Melanocyte of skin (primary cell): ENCODE measurements at places on chromosomes 3 and 15. TPM values are rescaled to one million over a fixed set of nuclear protein-coding genes. Genes with fewer than 3 reads are reported as not detected.

Gene ERICH6
- not detected in 2 replicates for total RNA-seq

Gene CHCHD6
- 172 and 180 TPM in 2 replicates for total RNA-seq

Gene MKRN2OS
- 0.31 TPM in 1 of 2 replicates, not detected in the other for total RNA-seq

Gene NEK10
- total RNA-seq, result 1.3 and 1.4 TPM in 2 replicates

Gene CLDN18
- not detected in 2 replicates for total RNA-seq

Gene FGF7
- under 0.01 and 1.1 TPM in 2 replicates for total RNA-seq

Gene TRAIP
- 10.5 and 11.3 TPM in 2 replicates for total RNA-seq

Gene TF
- total RNA-seq, result under 0.01 TPM in 1 of 2 replicates, not detected in the other

Gene FAM219B
- 43.0 and 48.0 TPM in 2 replicates for total RNA-seq

Gene GABRR3
- total RNA-seq, result not detected in 2 replicates

Gene PTPRG
- 21.0 and 57.1 TPM in 2 replicates for total RNA-seq

Gene CRABP1
- not detected in 2 replicates for total RNA-seq

Gene CEP152
- 12.0 and 21.3 TPM in 2 replicates for total RNA-seq

Gene HRG
- total RNA-seq, result not detected in 2 replicates

Gene ITIH1
- total RNA-seq, result not detected in 2 replicates

Gene CPNE9
- not detected in 2 replicates for total RNA-seq

Gene LRRC34
- total RNA-seq, result 8.7 and 16.0 TPM in 2 replicates

Gene TMEM212
- 0.15 TPM in 1 of 2 replicates, not detected in the other for total RNA-seq

Gene PPARG
- 0.33 and 0.93 TPM in 2 replicates for total RNA-seq

Gene PROS1
- total RNA-seq, result 64.6 and 81.0 TPM in 2 replicates

Gene MED12L
- under 0.01 and 0.73 TPM in 2 replicates for total RNA-seq

Gene DUOXA1
- not detected in 2 replicates for total RNA-seq

Gene ATP10A
- total RNA-seq, result 94.6 and 101 TPM in 2 replicates

Gene GATA2
- not detected in 2 replicates for total RNA-seq

Gene CYP1A2
- not detected in 2 replicates for total RNA-seq

Gene RNU5B-1
- not detected in 2 replicates for total RNA-seq

Gene RLBP1
- total RNA-seq, result under 0.01 and 1.4 TPM in 2 replicates

Gene LSAMP
- 2.7 and 15.7 TPM in 2 replicates for total RNA-seq

Gene IQCF5
- total RNA-seq, result not detected in 2 replicates

Gene SKOR1
- total RNA-seq, result 0.34 and 0.36 TPM in 2 replicates

Gene MRPL46
- total RNA-seq, result 24.6 and 26.4 TPM in 2 replicates
